ENCODE measurements at places on chromosomes 12 and 14.

DNA sequence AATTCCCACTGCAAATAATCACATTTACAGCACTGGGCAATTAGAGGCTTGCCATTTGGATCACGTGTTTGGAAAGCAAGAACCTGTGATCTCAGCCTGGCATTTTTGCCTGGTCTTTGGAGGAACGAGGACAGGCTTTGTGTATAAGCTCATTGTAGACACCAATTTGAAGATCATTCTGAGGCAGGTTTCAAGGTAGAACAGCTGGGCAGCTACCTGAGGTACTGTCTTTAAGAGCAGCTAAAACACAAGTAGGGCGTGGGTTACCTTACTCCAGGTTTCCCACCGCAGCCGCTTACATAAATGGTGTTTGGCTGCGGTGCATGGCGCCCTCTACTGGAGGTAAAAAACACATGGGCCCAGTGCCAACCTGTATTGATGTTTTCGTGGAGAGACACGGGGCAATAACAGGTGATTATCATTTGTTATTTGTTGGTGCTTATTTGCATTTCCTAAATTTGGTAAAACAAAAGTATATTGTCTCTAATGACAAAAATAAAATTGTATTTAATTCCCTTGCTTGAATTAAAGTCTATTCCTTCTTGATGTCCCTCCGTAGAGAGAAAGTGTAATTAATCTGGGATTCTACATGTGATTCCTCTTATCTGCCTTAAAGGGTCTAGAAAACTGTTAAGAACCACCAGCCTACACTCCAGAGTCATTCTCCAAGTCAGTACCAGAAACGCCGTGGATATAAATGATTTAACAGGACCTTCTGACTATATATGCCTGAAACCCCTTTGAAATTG is 69.7 kb downstream of the SVOP start:
- DNase-seq: peak; percentile 70

DNA sequence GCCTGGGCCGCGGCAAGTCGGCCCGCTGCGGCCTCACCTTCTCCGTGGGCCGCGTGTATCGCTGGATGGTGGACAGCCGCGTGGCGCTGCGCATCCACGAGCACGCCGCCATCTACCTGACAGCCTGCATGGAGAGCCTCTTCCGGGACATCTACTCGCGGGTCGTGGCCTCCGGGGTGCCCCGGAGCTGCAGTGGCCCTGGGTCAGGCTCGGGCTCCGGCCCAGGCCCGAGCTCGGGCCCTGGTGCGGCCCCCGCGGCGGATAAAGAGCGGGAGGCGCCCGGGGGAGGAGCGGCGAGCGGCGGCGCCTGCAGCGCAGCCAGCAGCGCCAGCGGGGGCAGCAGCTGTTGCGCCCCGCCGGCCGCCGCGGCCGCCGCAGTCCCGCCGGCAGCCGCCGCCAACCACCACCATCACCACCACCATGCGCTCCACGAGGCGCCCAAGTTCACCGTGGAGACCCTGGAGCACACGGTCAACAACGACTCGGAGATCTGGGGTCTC is 226.2 kb upstream of the CRY1 start:
- DNase-seq: peak; percentile 40

- DNase-seq: no peak
Measured at GRCh38 chr14:54332490-54332889, 64.3 kb upstream of the CDKN3 start.

DNA sequence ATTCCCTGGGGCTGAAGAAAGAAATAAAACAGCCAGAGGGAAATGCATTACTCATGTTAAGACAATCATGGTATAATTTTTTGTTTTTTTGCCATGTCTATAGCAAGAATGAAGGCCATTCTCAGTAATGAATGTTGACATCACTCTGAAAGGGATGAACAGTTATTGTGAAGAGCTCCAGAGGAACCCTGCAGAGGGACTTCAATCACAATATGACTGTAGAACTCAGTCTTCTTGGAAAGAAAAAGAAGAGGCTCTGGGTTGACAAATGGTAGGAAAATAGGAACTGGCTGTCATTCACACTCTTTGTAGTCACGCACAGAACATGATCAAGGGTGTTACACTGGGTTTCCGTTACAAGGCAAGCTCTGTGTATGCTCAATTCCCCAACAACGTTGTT is 73.8 kb upstream of the DACT1 start:
- no peak for DNase-seq

GRCh38 chr14:75476274-75476995 is 45.8 kb upstream of the BATF start:
- no peak for DNase-seq

- no peak for DNase-seq
Measured at GRCh38 chr14:76007852-76008251, 22.3 kb downstream of the IFT43 start.
